ENCODE measurements at places on chromosomes 4 and X.

- no peak for DNase-seq
These were observed 174.2 kb downstream of the HHIP start for GRCh38 chr4:144820011-144820727.

GRCh38 chr4:120005076-120005475 lies 61.6 kb downstream of the MAD2L1 start:
- no peak for DNase-seq

DNA sequence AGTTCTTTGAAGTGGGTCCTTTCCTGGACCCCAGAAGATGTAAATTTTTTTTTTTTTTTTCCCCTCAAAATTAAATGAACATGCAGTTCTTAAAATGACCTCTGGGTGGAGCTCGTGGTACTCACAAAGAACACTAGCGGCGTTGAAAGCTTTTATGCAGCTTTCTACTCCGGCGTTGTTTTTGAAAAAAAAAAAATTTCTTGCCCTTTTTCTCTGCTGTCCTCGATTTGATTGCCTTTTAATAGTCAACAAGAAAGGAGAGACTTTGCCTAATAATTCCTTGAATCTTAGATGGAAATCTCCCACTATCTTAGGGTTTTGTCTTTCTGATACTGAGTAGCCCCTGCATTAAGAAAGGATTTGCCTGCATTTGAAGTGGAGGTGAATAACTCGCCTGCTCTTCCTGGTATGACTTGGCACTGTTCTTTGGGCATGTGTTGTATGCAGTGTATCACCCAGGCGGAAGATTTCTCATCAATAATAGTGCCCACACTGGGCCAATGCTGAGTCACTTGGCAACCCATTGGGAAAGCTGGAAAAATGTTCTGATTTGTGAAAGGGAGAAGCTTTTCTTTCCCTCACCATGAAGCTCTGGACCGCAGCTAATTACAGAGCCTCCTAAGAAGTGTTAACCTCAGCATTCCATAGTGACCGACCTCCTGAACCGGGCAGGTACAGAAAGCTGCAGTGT lies 104.0 kb downstream of the PHEX start:
- peak; percentile 9 for DNase-seq

DNA sequence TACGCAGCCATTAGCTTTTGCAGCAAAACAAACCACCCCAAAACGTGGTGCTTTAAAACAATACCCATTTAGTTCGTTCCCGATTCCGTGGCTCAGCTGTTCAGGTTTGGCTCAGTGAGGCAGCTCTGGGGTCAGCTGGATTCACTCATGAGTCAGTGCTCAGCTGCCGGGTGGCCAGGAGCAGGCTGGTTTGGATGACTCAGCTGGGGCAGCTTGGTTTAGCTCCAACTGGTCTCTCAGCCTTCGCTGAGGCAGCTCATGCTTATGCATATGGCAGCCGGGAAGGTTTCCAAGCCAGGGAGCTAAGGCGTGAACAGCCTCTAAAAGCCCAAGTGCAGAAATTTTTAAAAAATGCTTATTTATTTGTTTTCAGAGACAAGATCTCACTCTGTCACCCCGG lies 13.3 kb upstream of the CD99 start:
- no peak for DNase-seq

DNA sequence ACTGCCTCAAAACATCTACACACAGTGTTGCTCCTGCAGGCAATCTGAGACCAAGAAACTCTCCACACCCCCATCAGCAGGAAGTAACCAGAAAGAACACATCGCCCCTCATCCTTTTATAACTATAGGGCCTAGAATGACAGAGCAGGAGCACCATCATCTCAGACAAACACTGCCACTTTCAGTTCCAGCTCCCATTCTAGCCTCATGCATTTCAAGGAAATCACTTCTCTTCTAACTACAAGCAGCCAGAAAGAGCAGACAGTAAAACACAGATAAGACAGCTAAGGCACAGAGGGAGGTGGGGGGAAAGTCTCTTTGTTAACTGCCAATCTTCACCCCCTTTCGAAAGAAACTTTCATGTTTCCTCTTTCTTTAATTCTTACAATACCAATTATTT lies 102.6 kb upstream of the TENT5D start:
- DNase-seq = no peak

DNA sequence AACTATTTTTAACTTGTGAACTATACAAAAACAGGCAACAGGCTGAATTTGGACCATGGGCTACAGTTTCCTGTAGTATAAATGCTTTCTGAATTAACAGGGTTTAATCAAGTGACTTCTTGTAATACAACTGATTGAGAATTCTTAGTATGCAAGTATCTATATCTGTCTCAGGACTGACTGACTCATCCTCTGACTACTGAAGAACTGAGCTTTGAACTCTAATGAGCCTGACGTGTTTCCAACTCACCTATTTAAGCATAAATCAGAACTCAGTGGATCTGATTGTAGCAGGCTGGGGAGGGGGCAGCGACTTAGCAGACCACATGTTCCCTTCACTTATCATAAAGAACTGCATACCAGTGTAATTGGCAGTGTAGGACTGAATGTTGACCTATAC lies 7.8 kb downstream of the SPATA4 start:
- DNase-seq = no peak

DNA sequence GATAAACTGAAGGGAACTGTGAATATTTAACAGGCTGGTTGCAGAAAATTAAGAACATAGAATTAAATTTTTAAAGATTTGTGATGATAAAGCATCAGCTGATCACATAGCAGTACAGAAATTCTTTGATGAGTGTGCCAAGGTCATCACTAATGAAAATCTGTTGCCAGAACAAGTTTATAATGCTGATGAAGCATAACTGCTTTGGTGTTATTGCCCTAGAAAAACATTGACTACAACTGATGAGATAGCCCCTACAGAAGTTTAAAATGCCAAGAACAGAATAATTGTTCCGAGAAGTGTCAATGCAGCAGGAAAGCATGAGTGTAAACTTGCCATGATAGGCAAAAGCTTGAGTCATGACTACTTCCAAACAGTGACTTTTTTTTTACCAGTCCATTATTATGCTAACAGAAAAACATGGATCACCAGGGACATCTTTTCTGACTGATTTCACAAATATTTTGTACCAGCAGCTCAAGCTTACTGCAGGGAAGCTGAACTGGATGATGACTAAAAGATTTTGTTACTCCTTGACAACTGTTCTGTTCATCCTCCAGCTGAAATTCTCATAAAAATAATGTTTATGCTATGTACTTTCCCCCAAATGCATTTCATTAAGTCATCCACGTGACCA lies 1136.6 kb downstream of the FAT4 start:
- DNase-seq = no peak

DNA sequence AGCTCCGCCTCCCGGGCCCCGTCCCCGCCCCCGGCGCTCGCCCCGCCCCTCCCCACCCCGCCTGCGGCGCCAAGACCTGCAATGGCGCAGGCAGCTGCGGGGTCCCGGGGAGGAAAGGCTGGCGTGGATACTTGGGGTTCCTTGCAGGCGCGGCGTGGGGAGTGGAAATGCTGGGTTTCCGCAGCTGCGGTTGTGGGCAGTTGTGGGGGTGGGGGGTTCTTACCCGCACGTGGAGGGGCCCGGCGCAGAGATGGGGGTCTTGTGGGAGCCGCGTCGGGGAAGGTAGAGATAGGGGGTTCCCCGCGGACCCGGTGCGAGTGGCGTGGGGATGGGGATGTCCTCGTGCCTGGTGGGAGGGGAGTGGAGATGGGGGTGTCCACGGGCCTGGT lies 680 bp upstream of the ASMTL start:
- DNase-seq = no peak

GRCh38 chr4:122827258-122827878 lies 737 bp downstream of the FGF2 start:
- DNase-seq = no peak

DNA sequence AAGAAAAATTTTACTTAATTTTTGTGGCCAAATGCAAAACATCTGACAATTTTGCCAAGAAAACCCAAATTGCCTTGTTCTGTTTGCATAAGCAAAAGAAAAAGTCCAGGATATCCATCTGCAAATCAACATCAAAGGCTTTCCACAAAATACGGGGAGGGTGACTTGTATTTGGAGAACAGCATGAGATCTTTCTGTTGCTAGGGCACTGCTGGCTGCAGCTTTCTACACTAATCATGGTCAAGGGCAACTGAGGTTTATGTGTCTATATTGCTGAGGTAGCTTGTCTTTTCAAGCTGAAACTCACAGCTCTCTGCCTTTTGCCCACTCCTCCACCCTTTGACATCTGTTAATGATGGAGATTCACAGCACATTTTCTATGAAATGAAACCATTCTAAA lies 389.1 kb downstream of the NKX6-1 start:
- no peak for DNase-seq

DNA sequence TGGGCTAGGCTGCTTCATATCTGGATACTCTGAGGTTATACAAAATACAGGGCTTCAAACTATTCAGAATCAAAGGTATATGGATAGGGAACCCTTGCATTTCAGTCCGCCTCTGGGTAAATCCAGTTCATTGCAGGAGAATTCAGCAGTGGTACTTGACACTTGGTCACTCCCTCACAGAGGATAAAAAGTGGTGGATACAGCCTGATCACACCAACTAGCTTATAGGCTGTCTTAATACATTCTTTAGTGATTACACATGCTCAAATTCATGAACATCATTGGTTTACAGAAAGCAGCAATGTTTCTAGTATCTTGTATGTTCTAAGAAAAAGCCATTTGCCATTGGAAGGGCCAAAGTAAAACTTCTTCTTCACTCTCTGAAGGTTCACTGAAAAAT lies 104.8 kb upstream of the PDE5A start:
- DNase-seq = no peak

DNA sequence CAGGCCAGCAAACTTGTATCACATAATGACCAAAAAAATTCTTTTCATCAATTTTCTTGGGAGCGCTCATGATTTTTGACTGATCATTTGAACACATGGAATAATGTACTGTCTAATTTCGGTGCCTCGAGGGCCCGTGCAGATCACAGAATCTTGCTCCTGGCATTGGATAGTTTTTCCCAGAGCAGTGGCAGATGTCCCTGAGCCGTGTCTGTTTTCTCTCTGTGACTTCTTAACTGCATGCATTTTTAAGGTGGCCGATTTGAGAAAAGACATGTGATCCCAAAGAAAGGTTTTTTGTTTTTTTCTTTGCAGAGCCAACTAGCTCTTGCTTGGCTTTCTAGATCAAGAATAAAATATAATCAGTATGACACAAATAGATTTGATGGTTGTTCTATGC lies 19.7 kb downstream of the GPRIN3 start:
- no peak for DNase-seq

DNA sequence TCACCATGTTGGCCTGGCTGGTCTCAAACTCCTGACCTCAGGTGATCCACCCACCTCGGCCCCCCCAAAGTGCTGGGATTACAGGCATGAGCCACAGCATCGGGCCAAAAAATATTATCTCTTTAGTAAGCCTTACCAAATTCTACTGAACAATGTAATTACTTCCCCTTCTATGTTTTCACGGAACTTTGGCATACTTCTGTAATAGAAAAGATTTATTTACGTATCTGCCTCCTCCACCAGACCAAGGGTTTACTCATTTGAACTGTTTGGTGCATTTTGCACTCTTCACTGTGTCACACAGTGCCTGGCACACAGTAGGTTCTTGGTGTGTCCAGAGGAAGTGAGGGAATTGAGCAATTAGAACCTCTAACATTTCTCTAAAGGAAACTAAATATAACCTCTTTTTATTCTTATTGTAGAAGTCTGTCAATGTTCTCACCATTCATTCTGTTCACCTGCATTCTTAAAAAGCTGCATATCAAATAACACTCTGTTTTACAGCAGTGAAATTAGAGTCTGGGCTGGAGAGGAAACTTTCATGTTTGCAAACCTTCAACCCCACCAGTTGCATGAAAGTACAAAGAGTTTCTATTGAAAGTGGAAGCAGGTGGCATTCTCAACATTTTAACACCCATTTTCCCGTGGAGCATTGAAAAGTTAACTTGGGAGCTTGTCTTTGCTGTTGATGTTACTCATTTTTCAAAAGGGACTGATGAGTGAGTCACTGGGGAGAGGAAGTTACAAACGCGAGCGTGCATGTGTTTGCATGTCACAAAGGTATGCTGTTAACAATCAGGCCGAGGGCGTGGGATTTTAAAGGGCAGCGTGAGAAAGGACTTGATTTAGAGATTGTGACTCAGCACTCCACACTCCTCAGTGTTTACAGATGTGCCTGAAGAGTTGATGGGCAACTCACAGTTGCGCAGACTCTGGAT lies 314.1 kb downstream of the STK32B start:
- DNase-seq = no peak

DNA sequence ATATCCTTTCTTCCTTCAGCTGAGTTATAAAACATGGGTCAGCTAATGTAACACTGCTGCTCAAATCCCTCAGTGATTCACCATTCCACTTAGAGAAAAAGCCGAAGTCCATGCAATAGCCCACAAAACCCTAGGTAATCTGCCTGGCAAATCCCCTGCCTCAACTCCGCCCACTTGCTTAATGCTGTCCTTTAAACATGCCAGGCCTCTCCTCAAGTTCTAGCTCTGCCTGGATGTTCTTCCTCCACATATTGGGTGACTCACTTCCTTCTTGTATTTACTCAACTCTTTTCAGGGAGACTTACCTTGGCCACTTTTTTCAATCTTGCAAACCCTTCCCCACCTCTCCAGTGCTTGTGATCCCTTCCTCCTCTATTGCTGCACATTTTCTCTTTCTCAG lies 89.8 kb downstream of the EMCN start:
- no peak for DNase-seq

DNA sequence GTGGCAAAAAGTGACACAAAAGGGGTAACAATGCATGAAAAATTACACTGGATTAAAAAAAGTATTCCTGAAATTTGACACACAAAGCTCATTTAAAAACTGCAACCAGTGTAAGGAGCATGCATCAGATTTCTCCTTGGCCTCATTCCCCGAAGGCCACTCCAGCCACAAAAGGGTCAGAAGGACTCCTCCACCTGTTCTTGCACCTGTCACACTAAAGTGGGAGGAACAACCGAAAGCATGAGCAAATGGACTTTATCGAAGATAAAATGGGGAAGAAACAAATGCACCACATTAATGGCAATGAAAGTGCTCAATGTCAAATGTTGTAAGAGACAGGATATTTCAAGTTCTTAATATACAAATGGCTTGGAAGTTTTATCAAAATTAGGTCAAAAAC lies 88.2 kb downstream of the ADGRA3 start:
- no peak for DNase-seq

GRCh38 chr4:16667464-16667863 lies 231.0 kb downstream of the LDB2 start:
- no peak for DNase-seq

DNA sequence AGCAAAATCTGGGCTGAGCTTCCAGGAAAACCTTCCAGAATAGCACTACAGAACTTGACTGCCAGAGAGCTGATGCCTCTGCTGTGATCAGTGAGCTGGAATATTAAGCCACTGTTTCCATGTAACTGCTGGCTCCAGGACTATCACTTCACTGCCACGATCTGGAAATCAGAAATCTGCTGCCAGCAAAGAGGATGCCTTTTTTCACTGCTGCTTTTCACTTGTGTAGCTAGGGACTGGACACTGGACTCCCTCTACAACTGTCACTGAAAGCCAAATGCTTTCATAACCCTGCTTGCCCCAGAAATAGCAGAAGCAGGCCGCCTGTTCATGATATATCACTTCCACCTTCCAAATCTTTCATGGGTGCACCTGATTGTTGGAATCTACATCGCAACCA lies 9.4 kb upstream of the AP1S2 start:
- DNase-seq = no peak

GRCh38 chr4:25892796-25893195 lies 21.2 kb upstream of the SMIM20 start:
- no peak for DNase-seq

- no peak for DNase-seq
These were observed 6.8 kb upstream of the SOWAHB start for GRCh38 chr4:76904646-76905190.

All from SHP77 (cell line).